ENCODE measurements at places on chromosomes 7 and 10.
A peak's percentile ranks its signal among the peaks of the same experiment; 100 is the strongest.

- no peak for DNase-seq
These were observed 106.4 kb downstream of the AMPH start for GRCh38 chr7:38524786-38525185.

GRCh38 chr7:19362099-19362498 lies 216.9 kb upstream of the FERD3L start:
- DNase-seq, result no peak

DNA sequence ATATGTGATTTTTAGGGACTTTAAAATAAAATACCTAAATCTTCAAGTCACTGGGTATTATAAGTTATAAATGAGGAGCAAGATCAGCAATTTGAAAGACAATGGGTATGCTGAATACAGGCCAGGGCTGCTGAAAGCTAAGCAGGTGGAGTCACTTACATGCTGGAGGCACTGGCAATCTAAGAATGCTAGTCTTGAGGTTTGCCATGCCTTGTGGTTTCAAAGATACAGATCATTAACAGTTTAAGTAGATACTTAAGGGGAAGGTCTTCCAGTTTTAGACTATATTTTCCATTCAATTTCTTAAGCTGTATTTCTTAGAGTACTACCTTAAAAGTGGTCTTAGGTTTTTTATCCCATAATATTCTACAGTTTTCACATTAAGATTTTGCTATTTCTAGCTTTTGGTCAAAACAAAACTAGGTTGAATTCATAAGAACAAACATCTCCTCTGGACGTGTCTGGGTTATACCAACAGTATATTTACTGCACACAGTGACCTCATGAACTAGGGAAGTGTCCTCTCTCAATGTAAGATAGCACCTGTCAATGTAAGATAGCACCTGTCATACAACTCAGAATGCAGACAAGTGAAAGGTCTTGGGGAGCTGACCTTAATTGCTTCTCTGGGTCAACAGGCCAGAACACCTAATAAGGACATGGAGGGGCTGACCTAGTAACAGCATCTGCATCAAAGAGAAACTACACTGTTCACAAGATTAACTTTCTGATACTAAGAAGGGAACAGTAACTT lies 2.0 kb downstream of the SRI start:
- DNase-seq, result no peak

GRCh38 chr10:14659626-14660196 lies 115.0 kb downstream of the FAM107B start:
- DNase-seq, result peak; percentile 2

- DNase-seq, result no peak
These were observed 282.2 kb upstream of the KLF14 start for GRCh38 chr7:131016230-131016629.

GRCh38 chr10:6411436-6411835 lies 168.6 kb downstream of the PRKCQ start:
- DNase-seq, result no peak

DNA sequence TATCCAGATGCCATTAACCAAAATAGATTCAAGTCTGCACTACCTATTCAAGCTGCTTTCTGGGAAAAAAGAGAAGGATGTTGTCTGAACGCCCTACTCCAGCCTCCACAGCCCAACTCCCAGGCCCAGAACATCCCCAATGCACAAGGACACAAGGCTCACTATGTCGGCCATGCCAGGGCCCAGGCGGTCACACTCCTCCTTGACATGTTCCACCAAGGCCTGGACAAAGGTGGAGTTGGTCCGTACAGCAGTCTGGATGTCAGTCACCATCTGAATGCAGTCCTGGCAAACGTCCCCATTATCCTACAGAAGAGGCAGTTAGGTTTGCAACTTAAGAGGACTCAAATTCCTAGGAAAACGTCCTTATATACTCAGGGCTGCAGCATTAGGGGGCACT lies 23.2 kb downstream of the PSAP start:
- no peak for DNase-seq

DNA sequence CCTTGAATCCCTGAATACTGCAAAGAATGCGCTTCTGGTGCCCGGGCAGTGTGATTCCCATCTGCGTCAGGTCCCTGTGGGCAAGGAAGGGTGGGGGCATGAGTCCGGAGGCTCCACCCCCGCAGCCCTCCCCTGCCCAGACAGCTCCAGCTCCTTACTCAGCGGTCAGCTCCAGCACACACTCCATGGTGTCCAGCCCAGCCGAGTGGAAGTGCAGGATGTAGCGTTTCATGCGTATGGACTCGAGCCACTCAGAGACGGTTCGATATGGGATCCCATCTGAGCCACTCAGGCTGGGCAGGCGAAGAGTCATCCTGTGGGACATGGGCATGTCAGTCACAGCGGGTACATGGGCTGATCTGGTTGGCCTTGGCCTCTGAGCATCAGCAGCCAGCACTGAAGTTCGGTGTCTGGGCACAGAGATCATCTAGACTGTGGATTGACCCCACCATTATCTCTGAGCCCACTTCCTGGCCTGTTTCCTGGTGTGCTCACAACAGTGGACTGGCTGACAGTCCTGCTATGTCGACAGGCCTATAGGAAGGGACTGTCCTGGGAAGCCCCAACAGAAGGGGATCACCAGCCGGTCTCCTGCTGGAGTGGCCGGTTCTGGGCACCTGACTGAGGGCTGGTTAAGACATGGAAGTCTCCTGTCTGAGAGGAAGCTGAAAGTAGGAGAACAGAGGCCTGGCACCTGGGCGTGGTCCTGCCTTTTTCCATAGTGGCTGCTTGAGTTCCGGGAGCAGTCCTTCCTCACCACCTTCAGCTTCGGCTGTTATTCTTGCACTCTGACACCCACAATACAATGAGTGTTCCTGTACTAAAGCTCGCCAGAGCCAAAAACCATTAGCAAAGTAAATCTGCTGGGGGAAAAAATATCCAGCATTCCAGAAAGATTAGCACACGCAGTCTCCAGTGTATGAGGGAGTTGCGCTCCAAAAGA lies 10.6 kb downstream of the ZYX start:
- DNase-seq, result no peak

- DNase-seq, result no peak
These were observed 66.4 kb upstream of the FGFR2 start for GRCh38 chr10:121664671-121665070.

GRCh38 chr10:125605167-125605566 lies 77.8 kb downstream of the TEX36 start:
- DNase-seq, result no peak

DNA sequence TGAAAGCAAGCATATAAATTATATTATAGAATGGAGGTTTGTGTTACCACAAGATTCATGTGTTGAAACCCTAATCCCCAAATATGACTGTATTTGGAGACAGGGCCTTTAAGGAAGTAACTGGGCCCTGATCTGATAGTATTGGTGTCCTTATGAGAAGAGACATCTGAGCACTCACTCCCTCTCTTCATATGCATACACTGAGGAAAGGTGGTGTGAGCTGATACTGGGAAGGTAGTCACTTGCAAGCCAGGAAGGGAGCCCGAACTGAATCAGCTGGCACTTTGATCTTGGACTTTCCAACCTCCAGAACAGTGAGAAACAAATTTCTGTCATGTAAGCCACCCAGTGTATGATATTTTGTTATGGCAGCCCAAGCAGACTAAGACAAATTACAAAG lies 66.9 kb upstream of the RHOBTB1 start:
- DNase-seq, result no peak

- no peak for DNase-seq
These were observed 44.7 kb upstream of the MTURN start for GRCh38 chr7:30090111-30090510.

DNA sequence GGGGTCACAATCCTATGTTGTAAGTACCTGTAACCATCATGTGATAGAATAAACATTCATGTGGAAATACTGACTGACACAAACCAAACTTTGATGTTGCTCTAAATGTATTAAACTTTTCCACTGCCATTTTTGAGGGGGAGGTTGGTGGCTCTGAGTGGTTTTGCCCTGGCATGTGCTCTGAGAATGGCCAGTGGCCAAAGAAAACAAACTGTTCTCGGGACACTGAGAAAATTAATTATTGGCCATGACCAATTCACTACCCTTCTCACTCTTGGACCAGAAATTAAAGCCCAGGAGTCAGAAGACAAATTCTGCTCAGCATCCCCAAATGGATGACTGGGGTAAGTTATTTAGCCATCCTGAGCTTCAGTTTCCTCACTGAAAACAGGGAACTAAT lies 195.9 kb downstream of the XPNPEP1 start:
- no peak for DNase-seq

DNA sequence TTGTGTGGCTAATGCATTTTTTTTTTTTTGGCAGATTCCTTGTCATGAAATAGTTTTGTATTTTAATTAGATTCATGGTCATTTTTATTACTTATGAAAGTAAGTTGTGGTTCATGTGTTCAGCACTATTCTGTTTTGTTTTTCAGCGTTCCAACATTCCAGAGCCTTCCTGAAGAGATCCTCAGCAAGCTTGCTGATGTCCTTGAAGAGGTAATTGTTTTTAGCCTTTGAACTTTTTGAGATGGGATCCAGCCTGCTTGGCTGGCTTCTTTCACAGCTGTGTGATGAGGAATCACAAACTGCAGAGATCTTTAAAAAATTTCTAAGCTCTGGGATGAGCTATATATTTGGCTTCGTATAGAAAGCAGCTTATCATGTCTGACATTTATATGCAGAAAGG lies 208.0 kb upstream of the CSTF2T start:
- DNase-seq, result no peak

DNA sequence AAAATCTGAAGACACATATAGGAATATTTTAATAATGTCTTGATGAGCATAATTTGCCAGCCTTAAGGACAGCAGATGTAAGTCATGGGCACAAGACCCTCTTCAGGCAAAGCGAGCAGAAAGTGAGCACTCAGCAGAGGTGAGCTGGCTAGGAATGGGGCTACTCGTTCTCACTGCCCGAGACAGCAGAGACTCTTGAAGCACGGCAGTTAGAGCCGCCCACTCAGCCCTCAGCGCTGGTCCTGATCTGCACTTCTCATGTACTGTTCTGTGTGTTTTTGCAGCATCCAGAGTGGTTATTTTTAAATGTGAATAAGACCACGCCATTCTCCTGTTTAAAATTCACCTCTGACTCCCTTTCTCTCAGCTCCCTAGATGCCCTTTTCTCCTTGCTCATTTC lies 65.3 kb downstream of the GFRA1 start:
- no peak for DNase-seq

DNA sequence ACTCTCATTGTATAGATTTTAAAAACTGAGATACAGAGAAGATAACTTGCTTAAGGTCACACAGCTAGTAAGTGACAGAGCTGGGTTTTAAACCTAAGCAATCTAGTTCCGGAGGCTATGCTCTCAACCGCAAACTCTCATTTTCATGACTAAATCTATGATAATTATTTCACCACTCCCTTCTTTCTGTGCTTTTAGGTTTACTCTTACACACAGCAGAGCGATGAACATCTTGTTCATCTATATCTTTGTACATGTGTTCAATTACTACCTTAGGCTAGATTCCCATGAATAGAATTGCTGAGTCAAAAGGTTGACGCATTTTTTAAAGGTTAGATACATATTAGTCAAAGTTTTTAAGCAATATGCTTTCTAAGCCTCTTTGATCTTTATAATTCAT lies 154.8 kb downstream of the CHN2 start:
- DNase-seq, result no peak

DNA sequence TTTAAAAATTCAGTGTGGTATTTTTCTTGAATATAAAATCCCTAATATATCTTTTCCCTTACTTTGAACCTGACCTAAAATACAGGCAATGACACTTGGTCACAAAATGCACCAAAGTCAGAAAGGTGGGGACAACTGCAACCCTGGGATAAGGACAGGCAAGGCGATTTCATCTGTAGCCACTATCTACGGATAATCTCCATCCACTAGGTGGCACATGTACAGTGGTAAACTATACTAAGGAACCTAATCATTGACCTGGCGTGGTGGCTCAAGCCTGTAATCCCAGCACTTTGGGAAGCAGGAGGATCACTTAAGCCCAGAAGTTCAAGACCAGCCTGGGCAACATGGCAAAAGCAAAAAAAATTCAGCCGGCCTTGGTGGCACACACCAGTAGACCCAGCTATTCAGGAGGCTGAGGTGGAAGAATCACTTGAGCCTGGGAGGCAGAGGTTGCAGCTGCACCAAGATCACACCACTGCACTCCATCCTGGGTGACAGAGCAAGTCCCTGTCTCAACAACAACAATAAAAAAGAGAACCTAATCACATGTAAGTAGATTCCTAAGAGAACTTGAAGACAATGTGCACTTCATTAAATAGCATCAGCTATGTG lies 98.9 kb downstream of the KMT2C start:
- DNase-seq, result peak; percentile 50

DNA sequence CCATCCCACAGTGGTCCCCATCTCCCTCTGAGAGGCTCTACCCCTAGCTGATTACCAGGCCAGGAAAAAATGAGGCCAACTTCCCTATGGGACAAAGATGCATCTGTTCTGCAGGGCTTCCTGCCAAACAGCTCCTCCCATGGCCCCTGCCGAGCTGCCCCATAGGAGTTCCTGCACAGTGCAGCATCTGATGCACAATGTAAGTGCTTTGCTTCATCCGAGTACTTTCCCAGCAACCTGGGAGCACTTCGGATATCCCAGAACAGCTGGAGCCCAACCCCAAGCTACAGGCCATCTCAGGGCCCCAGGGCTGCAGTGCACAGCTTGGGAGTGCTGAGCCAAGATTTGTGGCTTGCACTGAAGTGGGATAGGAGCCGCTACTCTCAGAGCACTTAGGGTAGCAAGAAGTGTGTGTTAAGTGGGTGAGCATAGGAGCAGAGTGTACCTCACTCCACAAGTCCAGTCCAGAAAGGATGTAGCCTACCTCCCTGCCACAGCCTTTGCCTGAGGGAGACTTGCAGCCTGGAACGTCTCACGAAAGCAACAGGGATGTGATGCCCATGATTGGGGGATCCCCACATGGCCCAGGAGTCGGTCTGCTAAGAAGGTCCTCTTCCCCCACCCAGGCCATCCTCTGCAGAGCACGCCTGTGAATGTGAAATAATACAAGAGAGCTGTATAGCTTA lies 209.6 kb upstream of the VWC2 start:
- DNase-seq, result no peak

- DNase-seq, result peak; percentile 28
These were observed 1.1 kb downstream of the DENND11 start for GRCh38 chr7:141700848-141701371.

- no peak for DNase-seq
These were observed 2.9 kb downstream of the PPP1R3C start for GRCh38 chr10:91629715-91630549.

DNA sequence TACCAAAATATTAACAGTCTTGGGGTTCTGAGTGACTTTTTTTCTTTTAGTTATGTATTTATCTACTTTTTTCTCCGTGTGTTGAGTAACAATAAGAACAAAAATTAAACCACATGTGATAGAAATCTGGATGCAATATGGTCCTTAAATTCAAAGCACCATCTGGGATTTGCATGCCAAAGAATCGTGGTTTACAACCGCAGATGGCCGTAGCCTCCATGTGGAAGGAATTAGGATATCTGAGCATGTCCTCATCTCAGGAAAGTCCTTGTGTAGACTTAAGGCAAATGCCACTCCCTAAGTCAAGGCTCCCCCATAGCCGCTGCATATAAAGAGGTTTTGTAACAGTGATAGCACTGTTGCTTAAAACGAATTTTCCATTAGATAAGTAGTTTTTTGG lies 304.0 kb downstream of the ZEB1 start:
- no peak for DNase-seq

- DNase-seq, result no peak
These were observed 32.2 kb downstream of the AP5Z1 start for GRCh38 chr7:4807598-4808016.
